ENCODE measurements at places on chromosomes 7 and 10.

DNA sequence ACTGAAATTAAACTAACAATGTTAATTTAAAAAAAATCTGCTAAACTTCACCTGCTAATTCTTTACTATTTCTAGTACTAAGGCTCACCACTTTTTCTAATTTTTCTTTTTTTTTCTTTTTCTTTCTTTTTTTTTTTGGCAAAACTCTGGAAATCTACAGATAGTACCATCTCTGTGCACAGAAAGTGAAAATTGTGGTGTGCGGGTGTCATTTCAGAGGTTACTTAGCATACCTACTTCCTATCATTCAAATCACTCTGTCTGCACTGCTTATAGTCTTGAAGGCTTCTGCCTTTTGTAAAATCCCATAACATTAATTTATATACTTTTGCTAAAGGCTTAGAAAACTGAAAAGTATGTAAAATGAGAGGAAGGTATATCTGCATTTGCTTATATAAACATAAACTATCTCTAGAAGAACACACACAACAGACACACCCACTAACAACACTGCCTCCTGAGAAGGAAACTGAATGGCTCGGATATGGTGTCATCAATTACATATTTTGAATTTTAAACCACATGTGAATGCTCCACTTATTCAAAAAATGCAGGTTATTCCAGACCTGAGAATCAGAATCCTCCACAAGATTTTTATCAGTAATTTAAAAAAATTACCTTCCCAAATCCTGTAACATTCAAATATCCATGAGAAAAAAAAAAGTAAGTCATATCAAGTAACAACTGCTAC lies 229.5 kb downstream of the PARD3 start:
- no peak for DNase-seq

- DNase-seq = no peak
These were observed 106.1 kb downstream of the POU6F2 start for GRCh38 chr7:39083781-39084180.

DNA sequence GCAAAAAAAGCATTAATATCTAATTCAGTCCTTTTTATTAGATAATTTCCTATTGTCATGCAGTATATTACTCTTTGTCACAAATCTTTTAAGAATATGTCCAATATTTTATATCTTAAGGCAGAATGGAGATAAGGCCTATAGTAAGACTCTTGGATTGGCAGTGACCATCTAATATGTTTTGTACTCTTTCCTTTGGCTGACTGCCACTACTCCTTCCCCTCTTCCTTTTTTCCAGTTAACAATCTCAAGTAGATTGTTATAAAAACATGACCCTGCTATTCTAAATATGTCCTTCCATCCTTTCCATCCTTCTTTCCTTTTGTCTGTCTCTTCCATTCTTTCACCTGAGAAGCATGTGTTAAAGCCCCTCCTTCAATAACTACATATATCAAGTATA lies 92.8 kb upstream of the TMEM168 start:
- no peak for DNase-seq

DNA sequence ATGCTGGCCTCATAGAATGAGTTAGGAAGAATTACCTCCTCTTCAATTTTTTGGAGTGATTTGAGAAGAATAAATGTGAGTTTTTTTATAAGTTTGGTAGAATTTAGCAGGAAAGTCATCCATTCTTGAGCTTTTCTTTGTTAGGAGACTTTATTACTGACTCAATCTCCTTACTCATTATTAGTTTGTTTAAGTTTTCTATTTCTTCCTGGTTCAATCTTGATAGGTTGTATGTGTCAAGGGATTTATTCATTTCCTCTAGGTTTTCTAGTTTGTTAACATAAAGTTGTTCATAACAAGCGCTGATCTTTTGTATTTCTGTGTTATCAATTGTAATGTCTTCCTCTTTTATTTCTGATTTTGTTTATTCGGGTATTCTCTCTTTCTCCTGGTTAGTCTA lies 47.4 kb downstream of the BICC1 start:
- DNase-seq = no peak

- DNase-seq = no peak
These were observed 97.8 kb downstream of the GALNT17 start for GRCh38 chr7:71229699-71230098.

GRCh38 chr7:109003742-109004141 lies 434.1 kb downstream of the DNAJB9 start:
- no peak for DNase-seq

GRCh38 chr7:66276363-66276762 lies 71.2 kb downstream of the TPST1 start:
- DNase-seq = no peak

DNA sequence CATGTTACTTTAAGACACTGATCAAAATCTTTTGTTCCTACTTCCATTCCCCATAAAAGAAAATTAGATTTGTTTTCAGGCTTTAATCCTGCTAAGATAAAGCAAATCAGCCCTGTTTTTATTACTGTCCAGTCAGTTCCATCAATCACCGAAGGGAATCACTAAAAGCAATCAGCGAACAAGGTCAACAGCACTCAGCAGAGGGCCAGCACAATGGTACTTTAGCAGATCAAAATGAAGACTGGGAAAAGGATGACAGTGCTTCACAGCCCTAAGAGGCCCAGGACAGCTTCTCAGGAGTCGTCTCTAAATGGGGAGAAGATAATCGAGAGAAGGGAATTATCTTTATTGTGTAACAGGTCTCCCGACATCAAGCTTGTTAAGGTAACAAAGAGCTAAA lies 32.7 kb downstream of the SEM1 start:
- no peak for DNase-seq

- no peak for DNase-seq
These were observed 1.4 kb downstream of the ERLIN1 start for GRCh38 chr10:100184426-100184825.

- no peak for DNase-seq
These were observed 14.3 kb downstream of the NOD1 start for GRCh38 chr7:30464231-30464671.

DNA sequence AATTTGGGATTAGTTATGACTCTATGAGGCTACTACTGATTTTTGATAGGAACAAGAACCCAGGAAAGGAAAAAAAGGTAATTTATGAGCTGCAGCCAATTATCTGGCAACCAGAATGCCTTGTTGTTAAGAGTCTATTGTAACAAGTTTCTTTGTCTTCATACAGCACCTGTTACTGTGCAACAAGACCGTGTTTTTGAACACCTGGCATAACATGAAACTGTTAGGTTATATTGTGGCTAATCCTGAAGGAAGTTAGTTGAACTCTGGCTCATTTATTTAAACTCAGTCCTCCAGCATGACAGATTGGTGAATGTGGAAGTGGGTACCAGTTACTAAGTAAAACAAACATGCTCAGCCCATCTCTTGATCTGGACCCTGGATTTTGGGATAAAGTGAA lies 33.0 kb downstream of the RALA start:
- DNase-seq = no peak

GRCh38 chr7:44431091-44431608 lies 59.3 kb downstream of the NUDCD3 start:
- DNase-seq = no peak

DNA sequence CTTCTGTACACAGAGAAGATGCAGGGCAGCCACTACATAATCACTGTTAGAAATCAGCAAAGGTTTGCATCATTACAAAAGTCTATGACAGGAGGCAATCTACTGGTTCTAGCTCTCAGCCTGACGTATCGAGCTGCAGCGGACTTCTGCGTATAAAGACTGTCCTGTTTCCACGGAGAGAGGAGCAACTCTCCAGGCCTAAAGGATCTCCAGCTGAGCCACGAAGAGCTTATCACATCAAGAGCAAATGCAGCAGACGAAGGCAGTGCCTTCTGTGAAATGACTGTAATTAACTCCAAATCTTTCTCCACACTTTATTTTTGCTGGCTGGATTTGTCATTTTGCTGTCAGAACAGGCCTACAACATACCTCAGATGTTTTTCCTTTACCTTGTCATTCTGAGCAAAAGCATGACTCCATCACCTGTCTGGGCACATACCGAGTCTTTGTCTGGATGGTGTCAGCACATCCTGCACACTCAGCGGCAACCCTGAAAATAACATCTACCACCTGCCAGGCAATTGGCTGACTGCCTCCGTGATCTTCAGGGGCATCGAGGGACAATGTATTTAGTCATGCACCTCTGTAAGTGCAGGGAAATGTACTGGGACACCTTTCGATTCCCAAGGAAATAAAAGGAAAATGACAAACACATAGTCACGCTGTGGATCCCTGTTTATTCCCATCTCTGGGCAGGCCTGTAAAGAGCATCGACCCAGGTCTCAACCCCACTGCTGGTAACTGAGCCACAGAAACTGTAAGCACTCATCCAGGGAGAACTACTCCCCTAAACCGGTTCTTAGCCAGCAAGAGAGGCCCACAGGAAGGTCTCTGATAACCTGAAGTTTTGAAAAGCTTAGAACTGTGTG lies 26.3 kb upstream of the SH3PXD2A start:
- no peak for DNase-seq

- DNase-seq = no peak
These were observed 138.4 kb downstream of the SDK1 start for GRCh38 chr7:3439333-3440030.

- DNase-seq = no peak
These were observed 1.6 kb downstream of the DLX6 start for GRCh38 chr7:97006816-97007582.

DNA sequence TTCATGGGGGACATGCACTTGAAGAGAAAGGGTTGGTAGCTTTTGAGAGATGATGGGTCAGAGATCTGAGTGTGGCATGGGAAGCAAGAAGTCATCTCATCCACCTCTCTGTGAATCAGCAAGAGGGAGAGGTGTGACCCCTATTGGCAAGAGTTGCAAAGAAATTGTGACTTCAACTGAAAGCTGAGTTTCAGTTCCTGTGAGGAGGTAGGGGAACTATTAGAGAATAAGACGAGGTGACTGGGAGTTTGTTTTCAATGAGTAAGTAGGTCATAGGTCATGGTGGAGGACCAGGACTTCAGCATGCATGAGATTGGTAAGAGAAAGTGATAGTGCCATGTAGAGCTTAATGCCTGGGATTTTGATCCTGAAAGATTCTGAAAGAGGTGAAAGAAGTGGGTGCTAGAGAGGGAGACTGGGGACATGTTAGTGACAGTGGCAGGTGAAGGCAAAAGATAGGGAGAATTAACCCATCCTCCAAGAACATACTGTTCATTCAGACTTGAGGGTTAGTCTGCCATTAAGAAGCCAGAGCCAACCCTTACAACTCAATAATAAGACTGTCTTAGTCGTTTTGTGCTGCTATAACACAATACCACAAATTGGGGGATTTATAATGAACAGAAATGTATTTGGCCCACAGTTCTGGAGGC lies 75.5 kb upstream of the CAPZA2 start:
- no peak for DNase-seq

- DNase-seq = no peak
These were observed 50.6 kb downstream of the ARHGAP22 start for GRCh38 chr10:48554246-48554645.

DNA sequence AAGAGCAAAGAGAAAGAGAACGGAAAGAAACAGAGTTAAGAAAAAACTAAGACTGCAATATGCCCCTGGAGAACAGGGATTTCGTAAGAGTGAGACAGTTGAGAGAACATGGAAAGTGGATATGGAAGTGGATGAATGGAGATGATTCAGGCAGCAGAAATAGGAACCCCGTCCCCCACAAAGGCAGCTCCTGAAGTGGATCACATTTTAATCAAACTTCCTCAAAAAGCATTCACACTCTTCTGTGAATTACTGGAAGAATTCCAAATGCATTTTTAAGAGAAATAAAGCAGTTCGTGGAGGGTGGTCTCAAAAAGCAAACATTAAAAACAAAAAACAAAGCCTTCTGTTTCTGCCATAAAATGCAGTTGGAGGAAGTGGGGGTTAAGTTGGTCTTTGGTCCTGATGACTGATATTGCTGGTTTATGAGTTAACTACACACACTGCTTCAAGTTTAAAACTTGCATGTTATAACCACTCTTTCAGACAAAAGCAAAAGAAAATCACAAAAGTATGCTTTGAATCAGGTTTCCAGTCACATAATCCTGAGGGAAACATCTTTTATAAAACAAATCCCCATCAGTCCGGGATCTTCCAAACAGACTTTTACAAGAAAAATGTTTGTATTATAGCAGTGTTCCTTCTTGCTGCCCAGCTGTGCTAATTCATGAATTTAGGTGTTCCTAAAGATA lies 214.3 kb downstream of the FANK1 start:
- DNase-seq = no peak

DNA sequence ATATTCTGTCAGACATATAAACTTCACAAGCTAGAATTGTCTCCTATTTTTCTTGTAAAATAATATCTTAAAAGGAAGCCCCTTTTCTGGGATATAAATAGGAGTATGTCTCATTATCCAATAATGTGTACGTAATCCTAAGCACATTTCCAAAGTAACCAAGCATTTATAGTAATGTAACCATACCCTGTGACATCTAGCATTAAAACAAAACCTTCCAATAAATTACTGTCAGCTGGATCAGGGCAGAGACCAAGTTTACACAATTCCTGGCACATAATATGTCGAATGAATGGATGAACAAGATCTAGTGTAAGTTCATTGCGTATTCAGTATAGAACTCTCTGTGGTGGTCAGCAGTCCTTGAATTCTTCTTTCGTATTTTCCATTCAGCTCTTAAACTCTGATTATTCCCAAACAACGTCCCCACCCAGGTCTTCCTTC lies 14.3 kb downstream of the CPED1 start:
- DNase-seq = no peak

DNA sequence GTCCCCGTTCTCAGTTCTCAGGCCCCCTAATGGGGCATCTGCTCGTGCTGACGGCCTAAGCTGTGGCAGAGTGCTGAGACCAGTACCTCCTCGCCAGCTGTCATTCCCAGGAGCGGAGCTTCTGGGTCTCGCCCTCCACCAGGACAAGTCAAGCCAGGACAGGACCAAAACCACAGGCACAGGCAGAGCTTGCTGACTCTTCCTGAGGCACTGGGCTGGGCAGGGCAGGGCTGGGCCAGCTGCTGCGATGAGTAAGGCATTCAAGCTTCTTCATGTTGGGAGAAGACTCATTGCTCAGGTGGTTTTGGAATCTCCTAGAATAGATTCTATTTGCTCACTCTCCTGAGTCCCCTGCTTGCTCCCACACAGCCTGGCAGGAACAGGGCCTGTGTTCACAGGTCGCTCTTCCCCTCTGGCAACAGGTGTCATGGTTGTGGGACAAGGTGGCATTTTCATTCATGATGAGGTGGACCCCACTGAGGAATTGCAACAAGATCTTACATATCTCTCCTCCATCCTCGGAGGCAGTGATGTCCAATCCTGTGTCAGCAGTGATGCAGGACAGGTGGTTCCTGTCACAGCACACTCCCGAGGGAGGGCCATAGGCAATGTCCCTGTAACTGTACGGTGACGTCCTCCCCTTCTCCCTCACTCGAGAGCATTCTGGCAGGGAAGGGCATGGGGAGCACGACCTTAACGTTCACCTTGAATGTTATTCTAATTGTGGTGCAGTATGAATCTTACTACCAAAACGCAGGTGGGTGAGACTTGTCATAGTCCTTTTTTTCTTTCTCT lies 17.0 kb upstream of the SH3PXD2A start:
- DNase-seq = no peak

- DNase-seq = no peak
These were observed 285.9 kb downstream of the ADARB2 start for GRCh38 chr10:1451362-1451888.

Measured in kidney (tissue), 22 donors.